ENCODE measurements at places on chromosomes 2 and 18.
A peak's percentile ranks its signal among the peaks of the same experiment; 100 is the strongest.

DNA sequence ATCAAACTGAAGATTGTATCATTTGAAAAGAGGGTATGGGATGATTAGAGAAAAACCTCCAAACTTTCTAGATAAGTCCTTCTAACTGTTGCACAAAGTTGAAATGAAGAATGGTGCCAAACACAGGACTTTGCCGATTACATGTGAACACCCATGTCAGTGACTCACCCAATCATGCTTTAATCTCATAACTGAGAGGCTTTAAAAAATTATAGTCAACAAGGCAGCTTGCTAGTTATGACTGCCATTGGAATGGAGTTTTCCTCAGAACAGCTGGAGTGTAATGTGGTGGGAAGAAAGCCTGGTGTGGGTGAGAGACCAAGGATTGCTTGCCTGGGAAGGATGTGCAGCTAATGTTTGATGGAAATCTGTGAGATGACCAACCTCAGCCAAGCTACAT lies 98.2 kb upstream of the ALPP start:
- no peak for DNase-seq

GRCh38 chr18:43054815-43055519 lies 60.5 kb downstream of the RIT2 start:
- no peak for DNase-seq

DNA sequence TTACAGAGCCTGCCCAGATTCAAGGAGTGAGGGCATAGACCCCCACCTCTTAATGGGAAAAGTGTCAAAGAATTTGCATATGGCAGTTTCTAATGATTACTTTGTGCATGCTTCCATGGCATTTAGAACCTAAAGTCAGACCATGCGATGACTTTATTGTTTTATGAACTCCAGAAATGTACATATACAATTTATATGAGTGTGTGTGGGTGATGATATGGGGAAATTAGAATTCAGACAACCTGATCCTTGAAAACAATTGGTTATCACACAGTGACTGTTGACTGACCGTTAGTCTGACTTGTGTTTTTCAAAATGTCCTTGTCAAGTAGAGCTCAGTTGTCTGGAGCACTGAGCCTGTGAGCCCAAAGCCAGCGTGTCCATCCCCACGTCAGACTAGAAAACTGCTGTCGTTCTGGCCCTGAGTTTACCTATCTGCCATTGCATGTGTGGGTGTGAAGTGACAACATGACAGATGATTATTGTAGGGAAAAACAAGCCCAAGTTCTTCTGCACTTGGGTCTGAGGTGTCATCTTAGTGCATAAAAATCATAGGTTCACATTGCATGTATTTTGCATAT lies 128.4 kb downstream of the MYO3B start:
- DNase-seq: no peak

GRCh38 chr18:28075501-28075900 lies 101.4 kb downstream of the CDH2 start:
- DNase-seq: peak; percentile 29

DNA sequence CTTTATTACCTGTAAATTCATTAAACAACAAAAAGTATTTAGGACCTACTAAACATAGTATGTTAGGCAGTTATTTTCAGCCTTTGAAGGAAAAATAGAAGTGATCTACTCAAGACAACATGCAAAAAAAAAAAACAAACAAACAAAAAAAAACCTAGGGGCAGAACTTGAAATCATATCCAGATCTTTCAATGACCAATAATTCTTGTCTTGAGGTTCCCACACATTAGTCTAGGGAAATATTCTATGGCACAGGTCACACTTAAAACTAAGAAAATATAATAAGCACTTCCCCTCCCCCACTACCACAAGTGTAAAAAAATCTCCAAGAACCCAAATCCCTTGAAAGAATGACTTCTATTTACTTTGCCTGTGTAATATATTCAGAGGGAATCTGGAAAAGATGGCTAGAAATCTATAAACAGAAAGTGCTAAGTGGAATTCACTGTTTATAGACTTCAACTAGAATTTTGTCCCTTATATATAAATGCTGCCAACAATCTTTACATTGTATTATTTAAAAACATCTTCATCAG lies 3.5 kb downstream of the PELI1 start:
- DNase-seq: no peak

DNA sequence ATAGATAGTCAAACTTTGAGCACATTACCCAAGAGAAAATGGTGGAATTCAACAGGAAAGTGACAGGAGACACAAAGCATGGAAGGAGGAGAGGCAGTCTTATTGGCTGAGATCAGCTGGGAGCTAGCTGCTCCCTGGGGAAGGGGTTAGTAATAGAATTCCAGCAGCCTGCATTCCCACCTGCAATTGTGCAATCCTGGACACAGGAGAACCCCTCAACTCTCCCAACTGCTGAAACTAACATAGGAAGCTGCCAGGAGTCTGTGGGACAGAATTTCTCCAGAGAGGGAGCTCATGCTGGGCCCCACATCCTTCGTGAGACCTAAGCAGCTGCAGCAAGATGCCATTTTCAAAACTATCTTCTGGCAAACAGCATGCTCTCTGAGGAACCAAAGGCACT lies 69.8 kb upstream of the ACVR1C start:
- DNase-seq: peak; percentile 39

DNA sequence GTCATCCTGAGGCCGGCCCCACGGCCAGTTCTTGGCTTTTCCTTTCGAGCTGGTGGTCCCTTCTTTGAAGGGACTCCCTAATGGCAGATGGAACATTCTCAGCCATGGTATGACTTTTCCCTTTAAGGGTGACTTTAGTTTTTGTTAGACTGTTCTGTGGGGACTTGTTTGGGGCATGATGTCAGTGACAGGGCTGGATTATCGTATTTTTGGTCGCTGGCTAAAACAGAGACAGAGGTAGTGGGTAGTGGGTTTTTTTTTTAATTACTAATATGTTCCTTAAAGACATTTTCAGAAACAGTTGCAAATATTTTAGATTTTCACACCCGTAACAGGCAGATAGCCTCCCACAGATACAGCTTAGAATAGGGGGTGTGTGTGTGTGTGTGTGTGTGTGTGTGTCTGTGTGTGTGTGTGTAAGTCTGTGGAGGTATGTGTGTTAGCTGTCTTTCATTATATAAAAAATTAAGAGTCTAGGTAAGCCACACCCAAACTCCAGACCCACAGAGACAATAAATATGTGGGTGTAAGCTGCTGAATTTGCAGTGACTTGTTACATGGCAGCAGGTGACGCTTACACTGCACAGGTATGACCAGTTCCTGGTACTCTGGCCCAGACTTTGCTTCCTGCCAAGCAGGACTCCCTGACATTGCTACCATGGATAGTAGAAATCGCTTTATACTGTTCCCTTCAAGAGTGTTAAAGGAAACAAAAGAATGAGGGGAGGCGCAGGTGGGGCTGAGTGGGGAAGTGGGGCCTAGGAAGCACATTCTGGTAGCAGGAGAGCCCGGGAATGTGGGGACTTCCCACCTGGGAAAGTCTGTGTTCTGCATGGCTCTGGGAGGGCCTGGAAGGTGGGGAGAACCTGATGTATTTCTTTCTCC lies 20.9 kb downstream of the NCK2 start:
- no peak for DNase-seq

GRCh38 chr18:72235422-72235821 lies 308.7 kb downstream of the CBLN2 start:
- DNase-seq: no peak

DNA sequence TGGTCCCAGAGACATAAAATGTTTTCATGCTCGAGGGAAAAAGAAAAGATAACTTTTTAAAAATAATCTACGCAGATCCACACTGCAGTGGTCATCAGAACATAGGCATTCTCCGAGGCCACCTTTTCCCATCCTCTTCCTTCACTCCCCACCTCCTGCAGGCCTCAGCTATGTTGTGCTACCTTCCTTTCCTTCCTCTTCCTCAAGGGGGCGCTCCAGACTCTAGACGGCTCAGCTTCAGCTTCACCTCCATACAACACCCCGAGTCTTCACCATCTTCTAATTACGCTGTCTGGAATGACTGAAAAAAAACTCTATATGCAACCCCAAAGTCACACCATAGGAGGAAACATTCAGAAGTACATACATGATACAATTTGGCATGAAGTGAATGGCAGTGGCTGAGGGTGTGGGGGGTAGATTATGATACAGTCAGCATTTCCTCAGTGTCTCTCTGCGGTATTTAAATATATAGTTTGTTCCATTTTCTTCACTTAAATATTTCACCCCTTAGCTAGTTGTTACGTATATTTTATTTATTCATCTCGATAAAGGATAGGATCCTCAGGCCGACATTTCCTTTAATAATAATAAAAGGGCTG lies 583.6 kb downstream of the IRS1 start:
- peak; percentile 62 for DNase-seq

DNA sequence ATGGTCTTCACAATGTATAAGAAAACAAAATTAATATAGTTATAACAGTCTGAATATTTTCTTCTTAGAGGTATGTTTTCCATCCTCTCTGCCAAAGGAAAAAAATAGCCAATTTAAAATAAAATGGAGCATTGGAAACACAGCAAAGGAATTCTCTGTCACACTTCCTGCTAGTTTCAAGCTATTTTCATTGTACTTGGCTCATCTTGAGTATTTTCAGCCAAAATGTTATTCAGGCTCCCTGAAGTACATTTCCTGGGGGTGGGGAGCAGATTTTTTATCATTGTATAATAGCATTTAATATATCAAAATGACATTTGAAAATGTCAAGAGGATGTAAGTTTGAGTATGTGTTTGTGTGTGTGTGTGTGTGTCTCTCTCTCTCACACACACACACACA lies 463.6 kb upstream of the REG3G start:
- no peak for DNase-seq

- no peak for DNase-seq
Observed at GRCh38 chr2:31660165-31660564, 79.4 kb upstream of the SRD5A2 start.

DNA sequence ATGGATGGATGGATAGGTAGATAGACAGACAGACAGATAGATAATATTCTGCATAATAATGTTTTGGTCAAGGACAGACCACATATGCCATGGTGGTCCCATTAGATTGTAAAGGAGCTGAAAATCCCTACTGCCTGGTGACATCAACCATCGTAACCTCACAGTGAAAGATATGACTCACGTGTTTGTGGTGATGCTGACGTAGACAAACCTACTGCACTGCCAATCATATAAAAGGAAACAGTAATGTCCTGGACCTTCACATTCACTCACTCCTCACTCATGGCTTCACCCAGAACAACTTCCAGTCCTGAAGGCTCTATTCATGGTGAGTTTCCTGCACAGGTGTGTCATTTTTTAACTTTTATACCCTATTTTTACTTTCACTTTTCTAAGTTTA lies 202.9 kb upstream of the TPO start:
- DNase-seq: no peak

DNA sequence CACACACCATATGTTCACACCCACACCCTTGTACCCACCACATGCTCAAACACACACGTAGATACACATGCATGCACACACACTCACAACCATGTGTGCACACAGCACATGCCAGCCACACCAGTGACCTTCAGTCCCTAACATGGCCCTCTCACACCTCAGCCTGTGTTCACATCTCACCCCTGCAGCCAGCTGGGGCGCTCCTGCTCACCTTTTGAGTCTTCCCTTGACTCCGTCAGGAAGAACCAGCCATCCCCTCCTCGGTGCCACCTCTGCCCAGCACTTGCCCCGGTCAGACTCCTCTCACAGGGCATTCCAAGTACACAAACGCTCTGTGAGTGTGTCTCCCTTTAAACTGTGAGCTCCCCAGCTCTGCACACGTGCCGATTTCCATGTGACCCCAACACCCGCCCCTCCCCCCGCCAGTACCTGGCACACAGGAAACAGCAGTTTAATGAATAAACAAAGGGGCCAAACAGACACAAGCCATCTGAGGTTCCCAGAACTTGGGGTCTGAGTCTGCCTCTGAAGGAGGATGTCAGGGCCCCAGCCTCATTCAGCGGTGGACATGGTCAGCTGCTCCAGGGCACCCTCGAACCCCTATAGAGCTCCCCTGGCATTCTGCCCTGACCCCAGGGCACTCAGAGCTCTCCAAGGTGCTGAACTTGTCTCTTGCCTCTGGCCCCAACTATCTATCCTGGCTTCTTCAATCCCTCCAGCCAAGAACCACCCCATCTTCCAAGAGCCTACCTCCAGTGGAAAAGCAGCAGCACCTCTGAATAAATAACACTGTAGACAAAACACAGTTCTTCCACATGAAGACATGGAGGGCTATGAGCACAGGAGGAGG lies 252.9 kb downstream of the ATAD2B start:
- DNase-seq: no peak

GRCh38 chr18:71012789-71013188 lies 723.9 kb downstream of the SOCS6 start:
- DNase-seq: peak; percentile 11

DNA sequence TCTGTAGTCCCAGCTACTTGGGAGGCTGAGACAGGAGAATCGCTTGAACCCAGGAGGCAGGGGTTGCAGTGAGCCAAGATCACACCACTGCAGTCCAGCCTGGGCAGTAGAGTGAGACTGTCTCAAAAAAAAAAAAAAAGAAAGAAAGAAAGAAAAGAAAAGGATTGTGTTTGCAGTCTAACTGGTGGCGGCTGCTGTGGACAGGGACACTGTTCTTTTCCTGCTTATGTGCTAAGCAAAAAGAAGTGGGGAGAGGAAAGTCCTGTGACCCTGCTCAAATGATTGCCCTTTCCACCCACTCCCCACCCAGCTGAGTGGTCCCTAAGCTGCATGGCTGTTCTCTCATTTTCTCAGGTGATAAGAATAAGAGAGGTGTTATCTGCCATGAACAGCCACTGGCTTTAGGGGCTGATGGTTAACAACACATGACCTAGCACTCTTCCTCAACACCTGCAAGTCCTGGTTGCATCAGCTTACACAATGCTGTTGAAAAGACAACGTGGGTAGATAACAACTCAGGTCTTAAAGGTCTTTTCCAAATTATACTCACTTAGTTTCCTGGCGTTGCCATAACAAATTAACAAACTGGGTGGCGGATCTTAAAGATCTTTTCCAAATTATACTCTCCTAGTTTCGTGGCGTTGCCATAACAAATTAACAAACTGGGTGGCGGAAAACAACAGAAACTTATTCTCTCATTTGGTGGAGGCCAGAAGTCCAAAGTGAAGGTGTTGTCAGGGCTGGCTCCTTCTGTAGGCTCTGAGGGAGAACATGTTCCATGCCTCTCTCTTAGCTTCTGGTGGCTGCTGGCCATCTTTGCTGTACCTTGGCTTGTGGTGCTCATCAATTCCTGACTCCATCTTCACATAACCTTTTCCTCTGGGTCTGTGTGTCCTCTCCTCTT lies 90.3 kb upstream of the RTN4 start:
- no peak for DNase-seq

- DNase-seq: no peak
Observed at GRCh38 chr18:43606795-43607194, 329.5 kb upstream of the SYT4 start.

- no peak for DNase-seq
Observed at GRCh38 chr18:22055466-22056238, 113.7 kb upstream of the GATA6 start.

- peak; percentile 68 for DNase-seq
Observed at GRCh38 chr2:10408649-10409579, 39.2 kb downstream of the ODC1 start.

- DNase-seq: peak; percentile 36
Observed at GRCh38 chr2:152411154-152411553, 76.2 kb downstream of the FMNL2 start.

- DNase-seq: peak; percentile 42
Observed at GRCh38 chr2:1736045-1736444, 8.3 kb downstream of the PXDN start.

All from fibroblast of pulmonary artery (primary cell).